ENCODE measurements at places on chromosomes 7 and 10.

- DNase-seq, result no peak
These were observed 428.3 kb upstream of the NPVF start for GRCh38 chr7:25656581-25657026.

DNA sequence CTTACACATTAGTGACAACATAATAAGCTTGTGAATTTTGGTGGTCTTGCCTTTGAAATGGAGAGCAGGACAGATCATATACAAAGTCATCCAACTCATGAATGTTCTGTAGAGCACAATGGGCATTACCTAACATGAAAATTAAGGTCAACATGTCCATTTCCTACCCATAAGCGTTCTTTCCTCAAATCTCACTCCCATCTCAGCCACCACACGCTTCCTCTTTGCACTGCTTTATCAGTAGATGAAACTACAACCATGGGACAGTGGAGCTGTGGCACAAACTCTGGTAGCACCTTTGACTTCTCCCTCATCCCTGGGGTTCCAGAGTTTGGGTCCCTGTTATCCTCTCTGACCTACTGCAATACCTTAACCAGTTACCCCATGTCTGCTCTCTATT lies 2.2 kb downstream of the PON2 start:
- no peak for DNase-seq

DNA sequence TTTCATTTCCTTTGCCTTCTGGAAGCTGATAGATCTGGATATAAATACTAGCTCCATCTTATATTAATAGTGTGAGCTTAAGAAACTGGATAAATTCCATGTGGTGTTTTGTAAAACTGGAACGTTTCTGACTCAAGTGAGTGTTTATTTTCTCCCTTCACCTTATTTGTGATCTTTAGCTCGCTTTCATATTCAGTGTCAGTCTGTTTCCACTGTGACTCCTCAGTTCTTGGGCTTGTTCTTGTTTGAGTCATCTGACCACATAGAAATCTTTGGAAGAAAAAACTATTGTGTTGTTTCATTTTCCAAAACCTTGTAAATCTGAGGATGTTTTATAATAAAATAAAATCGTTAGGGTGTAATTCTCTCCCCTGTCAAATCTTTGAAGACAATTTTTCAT lies 186.4 kb downstream of the POLR1F start:
- DNase-seq, result no peak

DNA sequence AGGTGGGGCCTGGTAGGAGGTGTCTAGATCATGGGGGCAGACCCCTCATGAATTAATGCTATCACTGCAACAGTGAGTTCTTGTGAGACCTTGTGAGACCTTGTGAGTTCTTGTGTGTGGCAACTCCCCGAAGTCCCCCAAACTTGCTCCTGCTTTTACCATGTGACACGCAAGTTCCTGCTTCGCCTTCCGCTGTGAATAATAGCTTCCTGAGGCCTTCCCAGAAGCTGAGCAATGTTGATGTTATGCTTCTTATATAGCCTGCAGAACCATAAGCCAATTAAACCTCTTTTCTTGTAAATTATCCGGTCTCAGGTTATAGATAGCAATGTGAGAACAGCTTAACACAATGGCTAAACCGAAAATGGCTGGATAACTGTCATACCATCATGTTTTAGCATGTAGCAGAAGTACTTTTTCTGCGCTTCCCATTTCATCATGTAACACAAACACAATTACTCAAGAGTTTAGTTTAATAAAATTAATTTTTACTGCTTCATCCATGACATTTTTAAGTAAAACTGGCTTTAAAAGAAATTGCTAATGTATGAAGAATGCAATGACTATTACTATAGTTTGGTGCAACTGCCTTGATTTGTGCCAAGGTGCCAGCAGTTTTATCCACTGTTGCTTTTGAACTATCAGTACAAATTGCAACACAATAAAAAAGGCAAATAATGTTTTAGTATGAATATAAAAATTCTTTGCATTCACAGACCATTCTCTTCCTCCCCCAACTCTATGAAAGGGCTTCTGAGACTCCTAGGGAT lies 87.7 kb upstream of the TMEM168 start:
- DNase-seq, result peak; percentile 24

GRCh38 chr7:158760445-158760764 lies 55.8 kb upstream of the NCAPG2 start:
- no peak for DNase-seq

DNA sequence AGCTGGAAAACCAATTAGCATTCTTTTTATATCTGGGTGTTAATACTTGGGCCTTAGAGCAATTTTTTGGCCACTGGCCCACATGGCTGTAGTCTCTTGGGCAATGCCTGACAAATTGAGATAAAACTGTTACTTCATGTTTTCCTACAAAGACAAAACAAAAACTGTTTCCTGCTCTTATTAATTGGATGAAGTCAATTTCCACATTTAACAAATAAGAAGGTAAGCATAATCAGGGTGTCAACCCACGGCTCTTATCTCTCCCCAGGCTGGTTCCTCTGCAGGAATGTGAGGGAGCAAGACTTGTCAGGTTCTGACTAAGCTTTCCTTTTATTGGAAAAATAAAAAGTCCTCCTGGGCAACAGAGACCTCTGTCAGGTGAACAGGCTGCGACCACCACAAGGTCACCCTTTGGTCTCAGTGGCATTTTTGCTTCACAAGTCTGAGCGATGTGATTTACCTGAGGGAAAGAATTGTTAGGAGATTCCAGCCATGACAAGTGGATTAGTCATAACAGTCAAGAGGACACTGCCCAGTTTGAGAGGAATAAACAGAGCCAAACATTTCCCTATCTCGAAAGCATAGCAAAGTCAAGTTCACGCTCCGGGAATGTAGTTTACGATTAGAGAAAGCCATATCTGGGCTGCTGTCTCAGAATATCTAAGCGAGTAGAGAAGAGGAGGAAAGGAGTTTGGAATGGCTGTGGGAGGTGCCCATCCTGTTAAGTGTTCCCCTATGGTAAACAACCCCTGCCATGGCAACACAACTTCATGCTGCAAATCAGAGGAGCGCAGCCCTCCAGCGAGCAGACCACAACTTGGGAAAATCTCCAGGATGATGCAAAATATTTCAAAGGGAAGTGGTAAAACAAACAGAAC lies 144.4 kb downstream of the TES start:
- DNase-seq, result peak; percentile 10

- no peak for DNase-seq
These were observed 170.1 kb downstream of the EBF3 start for GRCh38 chr10:129793996-129794395.

DNA sequence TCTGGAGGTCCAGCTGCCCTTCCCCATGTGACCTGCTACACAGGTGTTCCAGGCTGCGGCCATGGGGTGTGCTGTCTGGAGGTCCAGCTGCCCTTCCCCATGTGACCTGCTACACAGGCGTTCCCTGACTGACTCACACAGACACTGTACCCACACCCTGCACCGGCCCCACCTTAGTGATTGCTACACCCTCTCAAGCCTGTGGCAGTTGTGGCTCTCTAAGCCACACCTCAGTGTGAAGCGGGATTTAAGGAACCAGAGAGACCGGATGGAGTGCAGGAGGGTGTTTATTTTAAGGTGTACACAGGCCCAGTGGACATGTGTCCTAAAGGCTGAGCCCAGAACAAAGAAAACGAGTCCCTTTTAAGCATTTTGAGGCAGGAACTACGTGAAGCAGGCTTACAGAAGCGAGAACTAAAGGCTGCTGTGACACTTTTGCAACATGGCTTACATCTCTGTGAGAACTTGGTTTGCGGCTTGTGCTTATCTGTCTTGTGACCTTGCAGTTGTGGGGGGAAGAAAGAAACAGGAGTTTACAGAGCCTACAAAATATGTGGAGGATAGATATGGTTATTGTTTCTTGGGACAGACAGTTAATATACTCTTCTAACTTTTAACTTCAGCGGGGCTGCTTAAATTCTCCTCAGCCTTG lies 326.4 kb downstream of the PAXIP1 start:
- no peak for DNase-seq

GRCh38 chr7:98758157-98758556 lies 111.7 kb downstream of the TMEM130 start:
- DNase-seq, result no peak

- DNase-seq, result no peak
These were observed 918 bp downstream of the PWWP2B start for GRCh38 chr10:132397671-132398565.

DNA sequence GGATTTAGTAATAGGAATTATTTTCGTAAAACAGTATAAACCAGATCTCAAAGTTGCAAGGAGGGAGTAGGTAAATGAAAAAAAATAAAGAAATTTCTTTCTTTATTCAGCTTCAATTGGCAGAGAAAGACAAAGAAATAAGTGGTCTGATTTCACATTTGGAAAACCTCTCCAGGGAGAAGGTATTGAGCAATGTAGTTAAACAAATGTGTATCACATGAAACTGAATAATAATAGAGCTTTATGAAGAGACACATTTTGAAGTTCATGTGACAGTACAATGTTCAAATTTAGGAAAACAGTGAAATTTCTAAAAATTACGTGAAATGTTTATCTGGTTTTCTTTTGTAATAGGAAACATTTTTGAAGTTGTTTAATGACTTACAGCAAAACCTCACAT lies 63.0 kb downstream of the TAX1BP1 start:
- DNase-seq, result peak; percentile 29

GRCh38 chr10:80579849-80580637 lies 42.3 kb downstream of the SH2D4B start:
- no peak for DNase-seq

Measured in inflammatory macrophage treated with lipopolysaccharide for 4 hours (primary cell).